ENCODE measurements at places on chromosomes 6 and 20.
A peak's percentile ranks its signal among the peaks of the same experiment; 100 is the strongest.

DNA sequence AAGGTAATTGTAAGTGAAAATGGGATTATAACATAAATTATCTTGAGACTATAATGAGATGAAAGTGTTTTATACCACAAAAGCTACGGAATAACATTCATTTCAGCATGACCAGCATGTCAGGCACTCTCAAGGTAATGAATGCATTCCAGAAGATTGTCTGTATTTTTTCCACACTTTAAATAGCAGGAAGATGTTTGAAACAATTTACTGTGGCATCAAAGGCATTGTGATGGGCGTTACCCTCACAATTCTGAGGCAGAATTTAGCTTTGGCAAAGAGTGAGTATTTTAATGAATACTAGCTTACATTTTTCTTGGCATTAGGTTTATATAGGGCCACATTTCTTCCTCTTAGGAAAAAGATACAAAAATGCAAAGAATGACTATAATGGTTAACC is 627.2 kb downstream of the BCKDHB start:
- DNase-seq: no peak

- peak; percentile 68 for DNase-seq
These were observed 243.7 kb downstream of the ARID1B start for GRCh38 chr6:157020881-157021343.

DNA sequence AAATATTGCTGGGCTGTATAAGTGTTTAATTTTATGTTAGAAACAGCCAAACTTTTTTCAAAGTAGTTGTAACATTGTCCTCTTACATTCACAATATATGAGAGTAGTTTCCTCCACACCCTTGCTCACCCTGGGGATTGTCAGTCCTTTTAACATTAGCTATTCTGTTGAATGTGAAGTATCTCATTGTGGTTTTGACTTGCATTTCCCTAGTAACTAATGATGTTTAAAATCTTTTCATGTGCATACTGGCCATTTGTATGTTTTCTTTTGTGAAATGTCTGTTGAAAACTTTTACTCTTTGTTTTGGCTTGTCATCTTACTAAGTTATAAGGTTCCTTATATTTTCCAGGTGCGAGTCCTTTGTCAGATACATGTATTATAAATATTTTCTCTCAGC is 32.9 kb downstream of the TRIM38 start:
- DNase-seq: no peak

GRCh38 chr6:100809346-100809745 is 71.8 kb downstream of the ASCC3 start:
- no peak for DNase-seq

DNA sequence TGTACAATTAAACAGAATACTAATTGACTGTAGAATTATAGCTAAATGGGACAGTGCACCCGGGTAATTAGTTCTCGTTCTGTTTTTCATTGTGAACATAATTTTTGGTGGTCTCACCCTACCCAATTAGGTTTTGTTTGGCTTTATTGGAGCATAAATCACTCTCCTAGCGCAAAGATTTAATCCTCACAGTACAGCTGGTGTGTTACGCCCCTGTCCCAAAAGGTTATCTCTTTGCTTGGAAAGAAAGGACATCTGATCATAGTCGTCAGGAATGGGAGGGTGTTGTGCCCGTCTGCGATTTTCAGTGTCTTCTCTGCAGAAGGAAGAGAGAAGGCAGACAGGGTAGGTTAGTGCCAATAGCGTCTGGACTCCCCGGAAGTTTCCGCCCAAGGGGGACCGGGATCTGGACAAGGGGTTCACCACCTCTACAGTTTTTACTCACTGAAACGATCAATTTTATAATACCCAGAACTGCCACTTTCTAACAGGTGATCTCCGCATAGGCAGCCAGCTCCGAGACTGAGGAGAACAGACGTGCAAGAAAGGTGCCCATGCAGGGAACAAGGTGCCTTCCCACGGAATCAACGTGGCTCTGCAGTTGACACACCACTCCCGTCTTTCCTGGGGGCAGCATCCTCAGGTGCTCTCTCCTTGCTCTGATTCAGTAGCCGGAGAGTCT is 617.4 kb upstream of the CDH4 start:
- no peak for DNase-seq

DNA sequence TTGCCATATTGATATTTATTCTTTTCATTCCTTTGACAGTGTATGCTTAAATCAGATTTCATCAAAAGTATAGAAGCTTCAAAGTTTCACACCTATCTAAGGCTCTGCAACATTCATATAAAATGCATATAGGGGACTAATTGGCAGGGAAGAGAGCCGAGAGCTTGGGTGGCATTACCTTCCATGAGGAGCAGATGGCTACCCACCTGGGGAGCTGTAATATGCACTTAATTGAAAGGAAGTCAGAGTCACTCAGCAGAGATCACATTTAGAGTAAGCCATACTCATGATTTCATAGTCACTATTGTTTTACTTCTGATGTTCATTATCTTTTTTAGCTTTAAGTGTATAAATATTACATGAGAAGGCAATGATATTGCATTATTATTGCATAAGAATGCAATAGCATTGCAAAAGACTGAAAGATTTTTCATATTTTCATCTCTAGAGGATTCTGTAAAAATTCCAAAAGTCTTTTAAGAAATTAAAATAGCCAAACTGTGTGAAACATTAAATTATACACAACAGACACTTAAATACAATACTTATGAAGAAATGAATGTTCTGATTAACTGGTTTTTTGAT is 1305.2 kb downstream of the EPHA7 start:
- DNase-seq: no peak

GRCh38 chr6:12896208-12896733 is 179.7 kb downstream of the PHACTR1 start:
- DNase-seq: no peak

DNA sequence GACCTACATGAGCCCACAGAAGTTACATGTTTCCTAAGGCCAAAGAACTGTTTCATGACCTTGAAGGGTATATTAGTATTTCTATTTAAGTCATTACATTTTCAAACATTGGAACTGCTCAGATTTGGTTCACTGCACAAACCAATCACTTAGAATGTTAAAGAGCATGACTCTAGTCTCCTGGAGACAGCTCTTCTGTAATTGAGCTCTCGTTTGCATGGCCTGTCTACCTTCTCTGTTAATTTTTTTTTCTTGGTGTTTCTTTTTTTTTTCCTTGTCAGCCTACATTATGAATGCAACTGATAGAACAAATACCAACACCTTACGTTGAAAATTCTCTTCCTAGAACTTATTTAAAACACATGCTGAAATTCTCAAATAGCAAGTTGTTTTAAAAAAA is 860.2 kb upstream of the MAP3K7 start:
- DNase-seq: no peak

DNA sequence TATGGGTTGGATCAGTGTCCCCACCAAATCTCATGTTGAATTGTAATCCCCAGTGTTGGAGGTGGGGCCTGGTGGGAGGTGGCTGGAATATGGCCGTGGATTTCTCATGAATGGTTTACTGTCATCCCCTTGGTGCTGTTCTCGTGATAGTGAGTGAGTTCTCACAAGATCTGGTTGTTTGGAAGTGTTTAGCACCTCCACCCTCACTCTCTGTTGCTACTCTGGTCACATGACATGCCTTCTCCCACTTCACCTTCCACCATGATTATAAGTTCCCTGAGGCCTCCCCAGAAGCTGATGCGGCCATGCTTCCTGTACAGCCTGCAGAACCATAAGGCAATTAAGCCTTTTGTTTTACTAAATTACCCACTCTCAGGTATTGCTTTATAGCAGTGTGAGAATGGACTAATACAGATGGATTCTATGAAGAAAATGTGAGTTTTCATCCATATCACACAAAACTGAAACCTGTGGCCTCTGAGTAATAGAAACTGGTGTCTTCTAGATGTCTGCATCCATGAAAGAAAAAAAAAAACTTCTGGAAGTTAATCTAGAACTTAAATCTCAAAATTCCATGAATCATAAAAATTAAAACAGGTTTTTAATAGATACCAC is 39.3 kb downstream of the MBOAT1 start:
- DNase-seq: no peak

- DNase-seq: no peak
These were observed 709 bp upstream of the ZNF76 start for GRCh38 chr6:35258858-35259193.

- DNase-seq: no peak
These were observed 125.1 kb upstream of the LOC128125822 start for GRCh38 chr6:63447134-63447533.

DNA sequence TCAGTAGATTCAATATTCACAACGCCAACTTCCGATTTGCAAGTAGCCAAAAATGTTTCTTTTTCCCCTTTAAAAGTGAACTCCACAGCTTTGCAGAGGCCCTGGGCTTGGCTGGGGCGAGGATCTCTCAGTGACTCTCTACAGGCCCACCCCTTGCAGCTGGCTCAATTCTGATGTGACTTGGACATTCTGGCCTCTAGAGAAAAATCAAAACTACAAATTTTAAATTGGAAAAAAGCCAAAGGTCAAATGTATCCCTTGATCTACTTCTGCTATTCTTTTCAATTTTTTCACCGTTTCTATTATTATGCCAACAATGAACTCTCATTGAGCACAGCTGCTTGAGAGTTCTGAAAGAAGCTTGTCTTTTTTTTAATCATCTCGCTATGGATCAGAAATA is 245.9 kb upstream of the HS3ST5 start:
- DNase-seq: no peak

- no peak for DNase-seq
These were observed 48.8 kb upstream of the NKX2-2 start for GRCh38 chr20:21562656-21563055.

- peak; percentile 33 for DNase-seq
These were observed 32.0 kb downstream of the GNAS-AS1 start for GRCh38 chr20:58818586-58819285.

DNA sequence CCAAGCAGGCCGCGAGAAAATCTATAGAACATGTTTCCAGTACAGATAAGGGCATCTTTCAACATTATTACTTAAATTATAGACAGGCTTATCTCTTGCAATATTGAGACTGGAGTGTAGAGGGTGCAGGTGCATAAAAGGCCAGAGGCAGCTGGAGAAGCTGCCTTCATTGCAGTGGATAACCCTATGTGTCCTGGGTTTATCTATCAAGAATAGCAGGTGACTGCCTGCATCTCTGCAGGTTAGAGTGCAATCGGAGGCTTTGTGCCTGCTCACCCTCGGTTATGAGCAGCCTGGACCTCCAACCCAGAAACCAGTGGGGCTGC is 28.7 kb upstream of the ECI2 start:
- DNase-seq: no peak

GRCh38 chr6:132199343-132199742 is 201.9 kb downstream of the MOXD1 start:
- DNase-seq: peak; percentile 73
